Forelimb muscle (tissue), 1 donor: ENCODE measurements at places on chromosomes 13 and 19. TPM values are rescaled to one million over a fixed set of nuclear protein-coding genes. Genes with fewer than 3 reads are reported as not detected.

DNA sequence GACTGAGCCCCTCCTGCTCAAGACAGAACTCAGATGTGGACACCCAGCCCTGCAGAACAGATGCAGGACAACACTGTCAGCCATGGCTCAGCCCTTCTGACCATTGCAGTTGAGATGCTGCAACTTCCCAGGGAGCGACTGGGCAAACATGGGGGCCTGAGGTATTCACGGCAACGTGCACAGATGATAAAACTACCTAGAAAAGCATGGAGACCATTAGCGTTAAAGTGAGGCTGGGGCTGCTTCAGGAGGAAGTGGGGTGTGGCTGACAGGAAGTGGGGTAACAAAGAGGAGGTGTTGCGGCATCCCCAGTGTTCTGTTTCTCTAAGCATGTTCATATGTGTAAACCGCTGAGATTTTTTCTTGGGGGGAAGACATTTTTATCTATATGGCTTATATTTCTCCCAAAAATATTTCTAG is 1.3 kb upstream of the SIGLEC9 start:
- DNase-seq, result no peak

DNA sequence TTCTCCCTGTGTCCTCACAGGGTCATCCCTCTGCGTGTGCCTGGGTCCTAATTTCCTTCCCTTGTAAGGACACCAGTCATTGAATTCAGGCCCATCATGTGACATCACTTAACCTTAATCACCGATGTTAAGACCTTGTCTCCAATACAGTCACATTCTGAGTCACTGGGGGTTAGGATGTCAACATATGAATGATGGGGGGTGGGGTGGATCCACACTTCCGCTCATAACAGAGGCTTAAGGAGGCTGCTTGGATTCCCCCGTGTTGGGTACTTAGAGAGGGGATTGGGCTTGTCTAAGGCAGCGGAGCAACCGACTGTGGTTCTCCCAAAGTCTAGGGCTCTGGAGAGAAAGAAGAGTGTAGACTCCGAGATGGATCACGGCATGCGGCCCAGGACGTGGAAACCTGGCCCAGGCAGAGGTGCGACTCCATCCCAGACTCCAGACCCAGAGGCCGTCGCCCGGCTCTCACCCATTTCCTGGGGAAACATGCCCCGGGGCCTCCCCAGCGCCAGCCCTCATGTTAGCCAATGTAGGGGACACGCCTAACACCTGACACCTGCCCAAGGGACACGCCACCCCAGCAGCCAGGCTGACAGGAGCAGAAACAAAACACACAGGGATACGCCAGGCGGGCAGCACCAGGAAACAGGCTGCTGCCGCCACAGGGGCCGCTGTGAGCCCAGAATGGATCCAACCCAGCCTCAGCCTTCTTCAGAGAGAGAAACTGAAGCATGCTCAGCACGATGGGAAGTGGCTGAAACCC is 17.1 kb upstream of the IGLON5 start:
- DNase-seq, result no peak

GRCh38 chr19:33795370-33796163 is 1.1 kb upstream of the KCTD15 start:
- DNase-seq, result peak; percentile 51

- DNase-seq, result no peak
Observed at GRCh38 chr19:5808120-5808816, 3.4 kb downstream of the NRTN start.

- no peak for DNase-seq
Observed at GRCh38 chr19:5193192-5193591, 147.4 kb downstream of the PTPRS start.

DNA sequence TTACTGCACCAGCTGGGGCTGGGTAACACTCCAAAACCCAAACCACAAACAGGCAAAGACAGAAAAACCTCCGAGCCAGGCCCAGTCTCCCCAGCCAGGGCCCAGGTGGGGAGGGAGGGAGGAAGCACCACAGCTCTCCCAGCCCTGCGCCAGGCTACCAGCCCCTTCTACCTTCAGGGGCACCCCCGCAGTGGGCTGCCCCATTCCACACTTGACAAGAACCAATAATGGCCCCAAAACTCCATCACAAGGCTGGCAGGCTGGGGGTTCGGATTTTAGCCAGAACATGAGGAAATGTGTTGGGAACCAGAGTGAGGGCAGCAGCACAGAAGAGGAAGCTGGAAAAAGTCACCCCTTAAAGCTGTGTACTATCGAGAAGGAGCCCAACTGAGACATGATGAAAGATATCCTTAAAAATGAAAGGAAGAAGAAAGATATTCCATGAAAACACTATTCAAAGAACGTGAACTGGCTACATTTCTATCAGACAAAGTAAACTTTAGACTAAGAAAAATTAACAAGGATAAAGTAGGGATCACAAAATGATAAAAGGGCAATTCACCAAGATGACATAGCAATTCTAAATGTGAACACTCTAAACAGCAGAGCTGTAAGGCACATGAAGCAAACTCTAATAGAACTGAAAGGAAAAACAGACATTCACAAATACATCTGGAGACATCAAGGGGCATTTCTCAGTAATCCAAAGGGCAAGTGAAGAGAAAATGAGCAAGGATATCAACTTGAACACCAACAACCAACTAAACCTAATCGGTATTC is 12.9 kb downstream of the TUBGCP3 start:
- DNase-seq, result no peak

GRCh38 chr19:19155495-19156219 is 14.4 kb downstream of the MEF2B start:
- DNase-seq, result no peak

DNA sequence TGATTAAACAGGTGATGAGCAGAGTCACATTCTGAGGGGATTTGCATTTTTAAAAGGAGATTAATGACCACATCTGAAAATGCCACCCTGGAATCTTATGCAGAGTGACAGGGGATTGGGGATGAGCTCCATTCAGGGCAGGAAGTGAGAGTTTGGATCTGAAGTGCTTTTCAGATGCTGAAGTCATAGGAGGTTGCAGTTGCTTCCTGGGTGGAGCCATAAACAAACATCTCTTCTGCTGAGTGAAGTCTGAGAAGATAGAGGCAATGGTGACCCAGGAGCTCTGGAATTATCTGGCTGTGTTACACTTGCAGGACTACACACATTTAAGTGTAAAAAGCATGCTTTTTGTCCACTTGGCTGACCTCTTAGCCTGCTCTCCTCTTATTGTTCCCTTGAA is 51.4 kb upstream of the PSG8 start:
- DNase-seq, result no peak

DNA sequence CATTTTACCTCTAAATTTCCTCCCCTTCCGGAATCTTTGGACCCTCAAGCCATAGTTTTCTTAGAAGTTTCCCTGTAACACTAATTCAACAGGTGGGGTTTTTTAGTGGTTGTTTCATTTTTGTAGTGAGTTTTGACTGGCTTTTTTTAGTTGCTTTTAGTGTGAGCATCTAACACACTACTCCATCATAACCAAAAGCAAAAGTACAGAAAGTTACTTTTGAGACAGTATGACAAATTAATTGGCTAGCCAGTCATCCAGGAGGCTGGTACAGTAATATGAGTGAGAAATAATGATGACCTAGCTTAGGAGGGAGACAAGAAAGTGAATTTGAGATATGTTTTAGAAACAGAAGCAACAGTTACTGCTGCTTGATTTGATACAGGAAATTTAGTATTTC is 71.5 kb downstream of the DNAJC15 start:
- no peak for DNase-seq

GRCh38 chr19:4495471-4495870 is 22.8 kb downstream of the PLIN4 start:
- no peak for DNase-seq

The CGB3 gene
- polyA plus RNA-seq, result not detected
